ENCODE measurements at places on chromosomes 7 and 10. TPM values are rescaled to one million over a fixed set of nuclear protein-coding genes. Genes with fewer than 3 reads are reported as not detected.

FGFR2 gene
- 2.4 TPM for total RNA-seq

OR2A5 gene
- total RNA-seq: not detected

EFCAB10 gene
- not detected for total RNA-seq

HECTD2 gene
- total RNA-seq: 10.5 TPM

DNA sequence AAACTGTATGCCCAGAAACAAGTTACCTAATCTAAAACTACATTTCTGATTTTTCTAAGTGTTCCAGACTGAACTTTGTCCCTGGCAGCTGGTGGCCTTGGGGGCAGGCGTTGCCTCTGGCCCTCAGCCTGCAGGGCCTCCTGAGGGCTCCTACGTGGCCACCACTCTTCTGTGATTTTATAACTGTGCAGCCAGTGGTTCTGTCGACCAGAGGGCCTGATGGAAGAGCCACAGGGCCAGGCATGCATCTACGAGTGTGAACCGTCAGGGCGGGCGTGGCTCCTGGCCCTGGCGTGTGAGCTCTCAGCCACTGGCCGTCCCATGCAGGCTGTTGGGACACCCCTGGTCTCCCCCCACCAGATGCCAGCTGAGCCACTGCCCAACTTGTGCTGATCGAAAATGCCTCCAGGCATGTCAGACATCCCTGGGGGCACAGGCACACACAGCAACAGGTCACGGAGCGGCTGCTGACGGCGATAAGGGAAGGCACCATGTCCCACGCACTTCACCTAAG, 173.4 kb downstream of the ZMYND11 start:
- DNase-seq: no peak

DNA sequence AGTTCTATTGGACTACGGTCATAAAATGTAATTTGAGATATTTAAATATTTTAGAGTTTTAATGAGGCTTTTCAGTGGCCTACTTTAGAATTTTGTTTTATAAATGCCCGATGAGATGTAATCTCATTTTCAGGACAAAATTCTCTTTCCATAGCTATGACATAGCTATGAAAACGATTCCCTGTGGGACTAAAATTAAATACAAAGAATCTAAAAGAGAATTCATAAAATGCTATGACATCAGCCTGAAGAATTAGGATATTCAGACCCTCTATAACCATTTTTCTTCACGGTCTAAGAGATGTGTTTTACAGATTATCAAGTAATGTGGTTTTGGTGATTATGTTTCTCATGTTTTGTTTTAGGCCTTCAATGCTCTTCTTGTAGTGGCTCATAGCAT, 48.2 kb upstream of the ODAD2 start:
- no peak for DNase-seq

- DNase-seq: no peak
Measured at GRCh38 chr7:131950758-131951157, 394.3 kb upstream of the PODXL start.

DNA sequence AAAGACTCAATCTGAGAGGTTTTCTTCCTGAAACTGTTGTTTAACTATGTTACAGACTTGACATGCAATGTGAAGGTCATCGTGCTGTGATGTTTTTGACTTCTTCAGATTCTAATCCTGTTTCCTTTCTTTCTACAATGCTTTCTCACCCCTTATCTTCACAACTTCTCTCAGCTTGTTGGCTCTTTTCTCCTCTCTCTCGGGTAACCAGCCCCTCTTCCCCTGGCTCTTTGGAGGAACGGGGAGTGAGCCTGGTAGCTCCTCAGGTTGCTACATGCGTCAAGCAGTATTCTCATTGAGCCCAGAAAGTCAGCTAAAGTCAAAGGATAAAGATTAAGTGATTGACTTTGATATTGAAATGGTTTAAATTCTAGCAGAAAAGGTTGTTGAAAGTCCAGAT, 40.1 kb downstream of the SEC23IP start:
- no peak for DNase-seq

DNA sequence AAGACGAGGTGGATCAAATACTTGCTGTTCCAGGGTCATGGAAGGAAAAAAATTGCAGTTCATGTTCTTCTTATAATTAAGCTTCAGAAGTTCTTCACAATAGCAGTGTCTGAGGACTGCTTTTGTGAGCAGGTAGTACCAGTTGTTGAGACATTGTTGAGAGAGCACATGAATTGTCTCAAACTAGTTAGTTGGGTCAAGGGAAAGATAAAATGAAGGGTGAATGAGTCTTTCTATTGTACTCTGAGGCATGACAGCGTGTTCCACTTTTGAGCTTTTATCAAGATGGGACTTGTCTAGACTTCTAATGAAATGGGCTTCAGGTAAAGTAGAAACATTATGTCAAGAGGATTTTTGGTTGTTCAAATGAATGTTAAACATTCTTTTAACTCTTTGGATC, 26.0 kb downstream of the KAT6B start:
- no peak for DNase-seq

- DNase-seq: no peak
Measured at GRCh38 chr7:155258226-155258560, 39.5 kb upstream of the INSIG1 start.

DNA sequence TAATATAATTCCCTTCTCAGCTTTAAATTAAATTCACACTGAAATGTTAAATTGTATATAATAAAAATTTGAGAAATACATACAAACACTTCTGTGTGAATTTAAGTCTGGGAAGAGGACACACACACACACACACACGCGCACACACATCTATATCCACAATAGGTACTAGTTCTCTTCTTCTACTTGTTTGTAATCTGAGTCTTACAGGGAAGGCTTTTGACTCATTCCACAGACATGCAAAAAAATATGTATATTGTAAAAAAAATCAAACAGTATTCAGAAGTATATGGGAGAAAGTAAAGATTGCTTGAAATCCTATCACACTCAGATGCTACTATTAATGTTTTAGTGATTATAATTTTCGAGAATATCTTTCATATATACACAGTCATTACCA, 276.2 kb downstream of the MDFIC start:
- DNase-seq: no peak

DNA sequence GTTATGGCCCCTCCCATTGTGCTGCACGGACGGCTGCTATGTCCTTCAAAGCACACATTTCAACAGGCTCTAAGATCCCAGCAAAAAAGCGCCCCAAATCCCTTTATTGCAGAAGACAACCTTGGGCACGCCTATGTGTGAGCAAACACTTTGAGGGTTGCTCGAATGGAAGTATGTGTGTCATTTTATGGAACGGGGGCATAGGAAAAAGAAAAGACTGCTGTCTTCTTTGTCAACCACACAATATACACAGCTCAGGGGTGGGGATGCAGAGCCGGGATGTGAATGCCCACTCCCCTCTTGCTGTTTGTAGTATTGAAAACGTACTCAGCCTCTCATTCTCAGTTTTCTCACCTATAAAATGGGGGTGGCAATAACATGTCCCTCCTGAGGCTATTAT, 32.0 kb downstream of the C10orf53 start:
- DNase-seq: no peak

DNA sequence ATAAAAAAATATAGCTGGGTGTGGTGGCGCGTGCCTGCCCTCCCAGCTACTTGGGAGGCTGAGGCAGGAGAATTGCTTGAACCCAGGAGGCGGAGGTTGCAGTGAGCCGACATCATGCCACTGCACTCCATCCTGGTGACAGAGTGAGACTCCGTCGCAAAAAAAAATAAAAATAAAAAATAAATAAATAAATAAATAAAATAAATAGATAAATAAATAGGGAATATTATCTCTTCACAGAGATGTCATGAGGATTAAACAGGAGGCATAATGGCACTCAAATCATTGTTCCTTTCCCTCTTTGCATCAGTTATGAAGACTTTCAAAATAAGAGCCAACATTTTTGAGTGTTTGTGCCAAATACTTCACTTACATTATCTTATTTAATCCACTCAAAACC, 32.0 kb upstream of the BMPR1A start:
- no peak for DNase-seq

DNA sequence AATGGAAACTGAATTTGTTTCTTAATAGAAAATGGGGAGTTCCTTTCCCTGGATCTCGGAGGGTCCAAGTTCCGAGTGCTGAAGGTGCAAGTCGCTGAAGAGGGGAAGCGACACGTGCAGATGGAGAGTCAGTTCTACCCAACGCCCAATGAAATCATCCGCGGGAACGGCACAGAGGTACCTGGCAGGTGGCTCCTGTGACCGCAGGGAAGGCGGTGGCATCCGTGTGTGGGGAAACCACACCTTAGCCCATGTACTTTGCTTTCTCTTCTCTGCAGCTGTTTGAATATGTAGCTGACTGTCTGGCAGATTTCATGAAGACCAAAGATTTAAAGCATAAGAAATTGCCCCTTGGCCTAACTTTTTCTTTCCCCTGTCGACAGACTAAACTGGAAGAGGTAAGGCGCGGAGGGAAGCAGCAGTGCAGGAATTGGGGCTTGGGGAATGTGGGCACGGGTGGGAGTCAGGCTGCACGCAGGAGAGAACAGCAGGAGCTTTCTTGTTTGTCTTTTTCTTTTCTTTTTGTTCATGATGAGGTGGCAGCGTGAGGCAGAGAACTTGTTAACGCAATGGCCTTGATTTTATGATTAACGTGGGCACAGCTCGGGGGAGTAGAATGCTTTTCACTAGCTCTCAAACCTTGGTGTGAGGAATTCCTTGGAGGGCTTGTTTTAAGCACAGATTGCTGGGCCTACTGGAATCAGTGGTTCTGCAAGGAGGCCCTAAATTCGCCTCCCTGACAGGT, 12.8 kb downstream of the HKDC1 start:
- no peak for DNase-seq

GRCh38 chr10:73768881-73769280, 13.0 kb upstream of the CHCHD1 start:
- no peak for DNase-seq
